ENCODE measurements at places on chromosomes 4 and X.

DNA sequence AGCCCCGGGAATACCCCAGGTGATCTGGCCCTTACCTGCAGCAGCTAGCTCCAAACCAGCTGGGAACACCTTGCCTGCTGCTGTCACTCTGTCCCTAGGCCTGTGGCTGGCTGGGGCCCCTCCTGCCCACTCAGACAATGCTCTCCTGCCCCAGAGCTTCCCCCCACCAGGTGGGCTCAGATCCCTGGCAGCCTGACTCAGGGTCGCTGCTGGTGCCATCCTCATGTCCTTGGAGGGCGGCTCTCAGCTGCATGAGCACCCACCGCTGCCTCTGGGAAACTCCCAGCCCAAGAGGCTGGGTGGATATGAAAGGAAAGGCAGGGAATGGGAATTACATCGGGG, 15.8 kb downstream of the C4orf50 start:
- no peak for DNase-seq

GRCh38 chrX:153964105-153964504, 7.5 kb downstream of the HCFC1 start:
- no peak for DNase-seq

GRCh38 chr4:124278477-124278876, 434.1 kb downstream of the ANKRD50 start:
- DNase-seq = peak; percentile 45

- no peak for DNase-seq
Measured at GRCh38 chrX:20015945-20016615, 25.2 kb upstream of the BCLAF3 start.

- no peak for DNase-seq
Measured at GRCh38 chrX:24979081-24979480, 36.7 kb downstream of the ARX start.

GRCh38 chr4:145679991-145680455, at the start of gene C4orf51:
C4orf51 (plus strand) TSS chr4:145680146; CDS start chr4:145680204, 58 bp downstream.
- peak; percentile 40 for DNase-seq

GRCh38 chr4:78651250-78651860, 99.8 kb downstream of the ANXA3 start:
- DNase-seq = no peak

- no peak for DNase-seq
Measured at GRCh38 chr4:16670727-16671126, 227.7 kb downstream of the LDB2 start.

DNA sequence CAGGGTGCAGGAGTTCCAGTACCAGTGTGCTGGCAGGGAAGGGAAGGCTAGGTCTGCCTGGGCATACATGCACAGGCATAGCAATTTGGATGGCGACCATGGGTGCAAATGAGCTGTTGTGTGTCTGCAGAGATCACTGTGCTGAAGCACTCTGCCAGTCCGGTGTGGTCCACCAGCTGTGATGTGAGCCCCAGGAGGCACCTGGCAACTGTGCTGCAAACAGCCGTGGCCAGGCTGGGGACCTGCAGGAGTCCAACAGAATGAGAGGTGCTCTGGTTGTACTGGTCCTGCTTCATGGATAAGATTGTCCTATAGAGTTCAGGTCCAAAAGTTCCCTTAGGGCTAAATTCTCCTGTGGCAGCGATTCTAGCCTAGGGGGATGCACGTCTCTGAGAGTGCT, 6.1 kb downstream of the FAM47A start:
- DNase-seq = no peak

DNA sequence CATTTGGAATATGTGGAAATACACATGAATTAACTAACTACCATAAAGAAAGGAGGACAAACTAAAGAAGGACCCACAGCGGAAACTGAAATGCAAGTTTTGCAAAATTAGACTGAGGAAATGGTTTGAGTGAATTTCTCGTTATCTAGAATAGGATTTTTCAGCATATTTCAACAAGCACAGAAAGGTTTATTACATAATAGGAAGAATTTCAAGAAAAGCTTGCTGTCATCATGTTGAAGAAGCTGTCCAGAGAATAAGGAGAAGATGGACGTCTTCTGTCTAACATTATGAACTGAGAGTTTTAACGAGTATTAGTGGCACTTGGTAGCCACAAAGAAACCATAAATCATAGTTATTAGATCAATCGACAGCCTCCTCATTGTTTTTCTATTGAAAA, 45.0 kb downstream of the TEC start:
- DNase-seq = no peak

GRCh38 chr4:8607603-8608481, 15.3 kb downstream of the CPZ start:
- DNase-seq = no peak

DNA sequence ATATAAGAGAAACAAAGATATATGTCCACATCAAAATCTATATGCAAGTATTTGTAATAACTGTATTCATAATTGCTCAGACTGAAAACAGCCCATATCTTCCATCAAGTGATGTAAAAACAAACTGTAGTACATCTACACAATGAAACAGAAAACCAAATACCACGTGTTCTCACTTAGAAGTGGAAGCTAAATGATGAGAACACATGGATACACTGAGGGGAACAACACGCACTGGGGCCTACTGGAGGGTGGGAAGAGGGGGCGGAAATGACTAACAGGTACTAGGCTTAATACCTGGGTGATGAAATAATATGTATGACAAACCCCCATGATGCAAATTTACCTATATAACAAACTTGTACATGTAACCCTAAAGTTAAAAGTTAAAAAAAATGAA, 42.7 kb downstream of the UBA6 start:
- no peak for DNase-seq

- no peak for DNase-seq
Measured at GRCh38 chr4:6956434-6957147, 47.0 kb downstream of the TBC1D14 start.

- no peak for DNase-seq
Measured at GRCh38 chrX:39665830-39666518, 431.8 kb downstream of the BCOR start.

- DNase-seq = no peak
Measured at GRCh38 chr4:1973218-1973617, 35.6 kb downstream of the NELFA start.

Measured in HFFc6 (cell line).